ENCODE measurements at places on chromosomes 7 and 10. TPM values are rescaled to one million over a fixed set of nuclear protein-coding genes. Genes with fewer than 3 reads are reported as not detected.

LRIT1 gene
- total RNA-seq = not detected

DNA sequence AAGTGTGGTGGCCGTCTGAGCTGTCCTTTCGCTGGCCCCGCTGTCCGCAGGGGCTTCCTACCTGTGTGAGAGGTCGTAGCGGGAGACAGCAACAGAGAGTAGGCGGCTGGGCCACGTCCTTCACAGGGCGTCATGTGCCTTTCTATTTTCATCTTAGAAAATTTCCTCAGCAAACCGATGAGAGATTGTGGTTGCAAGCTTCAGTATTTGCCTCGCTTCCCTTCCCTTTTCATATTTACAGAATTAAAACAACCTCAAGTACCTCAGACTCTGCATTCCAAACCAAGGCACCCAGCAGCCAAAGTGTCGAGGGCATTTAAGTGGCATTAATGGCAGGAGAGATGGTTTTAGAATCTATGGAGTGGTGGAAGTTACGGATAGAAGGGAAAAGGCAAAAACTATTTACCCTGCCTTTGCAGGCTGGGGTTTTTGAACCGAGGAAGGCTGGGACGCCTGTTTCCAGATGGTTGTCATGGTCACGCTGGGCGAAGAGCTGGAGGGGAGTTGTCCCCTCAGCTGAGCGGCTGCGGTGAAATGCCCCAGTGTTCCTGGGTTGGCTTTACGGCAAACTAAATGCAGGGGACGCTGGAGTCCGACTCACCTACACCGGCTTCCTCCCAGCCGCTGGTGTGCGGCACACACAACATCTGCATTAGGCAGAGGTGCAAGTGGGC, 41.9 kb downstream of the WIPI2 start:
- DNase-seq = peak; percentile 42

DNA sequence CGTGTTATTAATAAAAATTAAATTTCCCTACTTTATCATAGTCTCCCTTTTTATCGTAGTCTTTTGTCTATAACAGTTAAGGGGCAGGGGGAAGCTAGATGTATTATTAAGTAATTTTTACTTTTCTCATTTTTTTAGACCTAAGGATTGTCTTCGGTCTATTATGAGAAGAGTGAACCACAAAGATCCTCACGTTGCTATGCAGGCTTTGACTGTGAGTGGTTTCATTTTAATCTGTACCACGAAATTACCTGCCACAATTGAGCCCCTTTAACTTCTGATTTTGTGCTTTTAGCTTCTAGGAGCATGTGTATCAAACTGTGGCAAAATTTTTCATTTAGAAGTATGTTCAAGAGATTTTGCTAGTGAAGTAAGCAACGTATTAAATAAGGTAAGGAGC, 40.6 kb downstream of the STAM start:
- DNase-seq = no peak

DNA sequence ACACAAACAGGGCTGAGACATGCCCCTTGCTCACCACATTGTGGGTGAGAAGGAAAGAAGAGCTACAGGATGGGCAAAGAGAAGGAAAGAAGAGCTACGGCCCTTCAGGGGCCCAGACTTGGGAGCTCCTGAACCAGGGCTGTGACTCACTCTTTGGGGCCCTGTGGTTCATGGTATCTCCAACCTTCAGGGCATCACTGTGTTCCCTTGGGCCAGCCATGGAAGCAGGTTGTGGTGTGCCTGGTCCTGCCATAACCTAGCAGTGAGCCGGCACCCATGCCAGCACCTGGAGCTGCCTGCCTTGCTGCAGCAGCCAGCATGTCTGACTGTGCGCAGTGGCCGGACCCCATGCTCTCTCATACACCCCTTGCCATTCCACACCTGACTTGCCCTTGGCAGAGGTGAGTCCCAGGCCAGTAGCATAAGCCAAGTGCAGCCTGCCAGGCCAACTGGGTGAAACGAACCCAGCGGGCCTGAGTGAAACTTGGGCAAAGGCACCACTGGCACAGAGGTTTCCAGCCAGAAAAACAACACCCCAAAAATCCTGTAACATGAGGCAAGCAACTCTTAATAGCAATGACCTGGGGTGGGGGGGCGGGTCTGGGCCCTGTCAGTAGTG, 89.0 kb upstream of the CACUL1 start:
- peak; percentile 9 for DNase-seq

CDHR1 gene
- total RNA-seq = 1.8 TPM

DNA sequence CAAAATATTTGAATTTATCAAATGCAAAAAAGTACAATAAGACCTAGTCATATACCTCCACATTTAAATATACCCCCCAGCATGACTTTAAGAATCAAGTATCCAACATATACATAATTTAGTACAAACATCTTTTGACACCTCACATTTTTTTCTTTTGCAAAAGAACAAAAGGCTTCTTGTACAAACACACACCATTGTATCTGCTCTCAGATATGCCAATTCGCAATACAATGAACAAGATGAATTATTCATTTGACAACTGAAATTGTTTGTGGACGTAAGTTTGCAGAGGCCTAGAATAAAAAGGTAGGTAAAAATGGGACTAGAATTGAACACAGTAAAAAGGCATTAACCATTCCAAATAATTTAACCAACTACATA, 154.4 kb downstream of the CACNA2D1 start:
- DNase-seq = no peak

- no peak for DNase-seq
These were observed 64.5 kb downstream of the ADCYAP1R1 start for GRCh38 chr7:31116615-31117014.

- DNase-seq = no peak
These were observed 194.2 kb downstream of the SLC25A13 start for GRCh38 chr7:96127746-96128145.

DNA sequence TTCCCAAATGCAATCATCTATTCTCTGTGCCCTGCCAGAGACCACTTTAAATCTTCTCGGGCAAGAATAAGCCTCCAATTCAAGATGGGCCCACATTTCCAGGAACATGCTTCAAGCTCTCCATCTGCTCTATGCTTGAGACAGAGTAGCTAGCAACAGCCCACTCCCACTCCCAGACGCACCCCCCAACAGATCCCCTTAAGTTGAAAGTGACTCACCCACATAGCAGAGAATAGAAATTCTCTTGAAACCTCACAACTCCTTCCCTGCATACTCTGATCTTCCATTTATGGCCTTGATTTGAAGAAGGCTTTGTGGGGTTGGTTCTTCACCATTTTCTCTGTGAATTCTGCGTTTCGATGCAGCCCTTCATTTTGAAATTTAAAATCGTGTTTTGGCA, 604.0 kb downstream of the INHBA start:
- no peak for DNase-seq

TMEM270 gene
- total RNA-seq = not detected

- DNase-seq = no peak
These were observed 154.5 kb downstream of the RNF133 start for GRCh38 chr7:122544463-122544862.

GRCh38 chr10:52353960-52354394, 39.9 kb downstream of the DKK1 start:
- DNase-seq = no peak

DNA sequence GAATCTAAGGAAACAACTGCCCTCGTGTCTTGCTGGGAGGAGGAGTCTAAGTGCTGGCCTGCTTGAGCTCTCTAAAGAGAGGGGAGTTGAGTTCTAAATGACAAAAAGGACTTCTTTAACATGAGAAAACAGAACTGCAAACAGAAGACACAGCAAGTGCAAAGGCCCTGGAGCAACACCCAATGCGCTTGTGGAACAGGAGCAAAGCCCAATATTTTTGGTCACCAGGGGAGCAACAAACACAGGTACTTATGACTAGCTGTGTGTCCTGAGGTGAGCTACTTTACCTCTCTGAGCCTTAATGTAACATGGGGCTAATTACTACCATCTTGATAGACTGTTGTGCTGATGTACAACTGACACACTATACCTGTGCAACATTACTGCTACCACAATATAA, 634.3 kb downstream of the PARD3 start:
- no peak for DNase-seq

DNA sequence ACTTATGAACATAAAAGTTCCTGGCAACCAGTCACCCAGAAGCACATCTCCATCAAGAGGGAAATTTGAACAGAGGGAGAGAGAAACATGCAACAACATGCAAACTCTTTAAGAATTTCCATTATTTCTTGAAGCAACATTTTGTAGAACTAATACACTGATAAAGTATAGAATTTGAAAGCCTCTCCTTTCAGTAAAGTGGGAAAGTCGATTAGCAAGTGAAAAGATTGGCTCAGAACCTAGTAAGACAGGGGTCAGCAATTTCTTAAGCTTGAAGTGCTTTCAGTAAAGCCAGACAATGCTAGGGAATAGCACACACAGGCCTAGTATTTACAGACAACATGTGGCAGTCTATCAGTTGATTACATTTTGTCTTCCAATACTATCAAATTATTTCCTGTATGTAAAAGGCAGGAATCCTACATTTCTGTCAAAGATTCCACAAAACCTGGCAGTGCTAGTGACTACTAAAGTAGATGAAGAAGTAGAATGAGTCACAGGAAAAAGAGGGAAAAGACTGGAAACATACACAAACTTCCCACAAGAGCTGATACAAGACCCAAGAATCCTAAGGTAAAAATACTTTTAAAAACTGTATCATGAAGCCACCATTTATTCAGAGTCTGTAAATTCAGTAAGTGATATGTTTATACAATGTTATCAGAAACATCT, 25.2 kb downstream of the DNAJC1 start:
- DNase-seq = no peak

Measured in activated CD8-positive, alpha-beta T cell treated with anti-CD3 and anti-CD28 coated beads for 36 hours (primary cell).